Activated T-cell treated with anti-CD3 and anti-CD28 coated beads, Interleukin-2, amount 50 U/mL, for 72 hours (primary cell): ENCODE measurements at places on chromosomes 6 and 20. TPM values are rescaled to one million over a fixed set of nuclear protein-coding genes. Genes with fewer than 3 reads are reported as not detected.
A peak's percentile ranks its signal among the peaks of the same experiment; 100 is the strongest.

GRCh38 chr20:40499391-40499790 is 189.6 kb downstream of the MAFB start:
- DNase-seq = no peak
- H3K36me3 ChIP-seq = no peaks in the 10 kb centered on the region
- no peak overlapping the region for H3K27ac ChIP-seq
- H3K4me3 ChIP-seq = no peak overlapping the region

DNA sequence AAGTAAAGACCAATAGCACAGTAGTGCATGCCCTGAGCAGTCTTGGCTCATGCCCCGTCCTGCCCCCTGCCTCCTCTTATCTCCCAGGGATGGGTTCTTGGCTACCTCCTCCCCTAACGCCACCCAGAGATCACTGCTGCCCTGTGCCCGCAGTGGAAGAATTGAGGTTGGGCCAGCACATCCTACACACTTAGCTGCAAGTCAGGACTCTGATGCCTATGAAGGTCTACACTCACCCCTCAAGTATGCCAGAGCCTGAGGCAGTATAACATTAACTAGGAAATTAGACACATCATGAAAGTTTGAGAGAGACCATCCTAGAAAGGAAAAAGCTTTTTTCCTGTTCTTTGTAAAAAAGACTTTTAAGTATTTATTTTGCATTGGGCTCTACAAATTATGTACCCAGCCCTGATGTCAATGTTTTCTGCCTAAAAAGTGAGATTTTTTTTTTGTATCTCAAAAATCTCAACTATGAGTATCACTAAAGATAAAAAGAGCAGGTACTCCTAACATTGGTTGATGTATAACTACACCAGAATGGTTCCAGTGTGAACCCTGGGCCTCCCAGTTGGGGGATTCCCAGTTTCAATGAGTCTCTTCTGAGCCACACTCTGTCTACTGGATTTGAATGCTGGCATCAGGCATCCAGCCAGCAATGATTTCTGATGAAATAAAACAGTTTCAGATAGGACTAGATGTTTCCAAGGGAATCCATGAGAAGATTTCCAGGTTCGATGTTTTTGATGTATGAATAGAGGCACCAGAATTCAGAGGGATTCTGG is 115.4 kb downstream of the ISM1 start:
- peak overlapping the region; percentile 61 for H3K4me3 ChIP-seq
- no peaks in the 10 kb centered on the region for H3K36me3 ChIP-seq
- H3K27me3 ChIP-seq = no peaks in the 10 kb centered on the region
- peak overlapping the region; percentile 2 for H3K27ac ChIP-seq
- DNase-seq = no peak

DNA sequence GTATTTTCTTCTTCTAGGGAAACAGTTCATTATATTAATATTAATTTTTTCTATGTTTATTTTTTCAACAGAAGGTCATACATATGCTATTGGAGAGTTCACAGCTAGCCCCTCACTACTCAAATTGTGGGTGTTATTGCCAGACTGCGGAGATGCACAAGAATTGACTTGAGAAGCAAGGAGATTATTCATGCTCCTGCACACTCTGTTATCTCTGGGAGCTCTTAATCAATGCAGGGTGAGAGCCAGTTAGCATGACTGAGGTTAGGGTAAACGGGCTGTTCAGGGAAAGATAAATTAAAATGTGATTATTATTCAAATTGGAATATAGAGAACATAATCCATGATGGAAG is 48.9 kb upstream of the DEFB112 start:
- H3K36me3 ChIP-seq = no peaks in the 10 kb centered on the region
- no peak overlapping the region for H3K4me3 ChIP-seq

DNA sequence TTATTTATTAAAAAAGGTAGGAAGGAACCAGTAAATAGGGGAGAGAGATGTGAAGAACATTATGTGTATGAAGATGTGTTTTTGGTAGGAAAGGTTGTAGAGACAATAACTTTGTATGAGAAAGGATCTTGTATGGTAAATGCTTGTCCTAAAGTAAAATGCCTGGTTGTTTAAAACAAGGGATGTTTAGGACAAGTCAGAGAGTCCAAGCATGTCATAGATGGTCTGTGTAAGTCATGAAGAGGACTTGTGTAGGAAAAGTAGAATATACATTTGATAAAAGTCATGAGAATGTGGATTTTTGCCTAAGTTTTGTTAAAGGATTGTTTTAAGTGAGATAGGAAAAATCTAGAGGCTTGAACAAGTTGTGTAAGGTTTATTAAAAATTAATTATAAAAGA is 325.1 kb downstream of the CDH26 start:
- H3K27ac ChIP-seq = no peak overlapping the region
- no peak for DNase-seq
- no peaks in the 10 kb centered on the region for H3K27me3 ChIP-seq
- H3K36me3 ChIP-seq = peaks cover 9% of the 10 kb centered on the region
- H3K4me1 ChIP-seq = no peaks in the 10 kb centered on the region

Gene PTPRA
- total RNA-seq = 81.2 TPM

Gene BYSL
- 38.1 TPM for total RNA-seq

- no peak overlapping the region for H3K27ac ChIP-seq
- no peak for DNase-seq
- peaks cover 40% of the 10 kb centered on the region for H3K27me3 ChIP-seq
- peaks cover 15% of the 10 kb centered on the region for H3K4me1 ChIP-seq
- no peaks in the 10 kb centered on the region for H3K36me3 ChIP-seq
- H3K4me3 ChIP-seq = no peak overlapping the region
Measured at GRCh38 chr6:125947615-125948014, 9.0 kb upstream of the HINT3 start.

Gene SOX18
- 0.72 TPM for total RNA-seq

Gene EPPIN
- total RNA-seq = not detected

- H3K27ac ChIP-seq = no peak overlapping the region
- no peak overlapping the region for H3K4me3 ChIP-seq
- H3K27me3 ChIP-seq = peaks cover 25% of the 10 kb centered on the region
- no peak for DNase-seq
- peaks cover 7% of the 10 kb centered on the region for H3K4me1 ChIP-seq
Measured at GRCh38 chr20:199996-200395, 10.5 kb upstream of the DEFB128 start.

Gene TSHZ2
- total RNA-seq = 29.3 TPM

DNA sequence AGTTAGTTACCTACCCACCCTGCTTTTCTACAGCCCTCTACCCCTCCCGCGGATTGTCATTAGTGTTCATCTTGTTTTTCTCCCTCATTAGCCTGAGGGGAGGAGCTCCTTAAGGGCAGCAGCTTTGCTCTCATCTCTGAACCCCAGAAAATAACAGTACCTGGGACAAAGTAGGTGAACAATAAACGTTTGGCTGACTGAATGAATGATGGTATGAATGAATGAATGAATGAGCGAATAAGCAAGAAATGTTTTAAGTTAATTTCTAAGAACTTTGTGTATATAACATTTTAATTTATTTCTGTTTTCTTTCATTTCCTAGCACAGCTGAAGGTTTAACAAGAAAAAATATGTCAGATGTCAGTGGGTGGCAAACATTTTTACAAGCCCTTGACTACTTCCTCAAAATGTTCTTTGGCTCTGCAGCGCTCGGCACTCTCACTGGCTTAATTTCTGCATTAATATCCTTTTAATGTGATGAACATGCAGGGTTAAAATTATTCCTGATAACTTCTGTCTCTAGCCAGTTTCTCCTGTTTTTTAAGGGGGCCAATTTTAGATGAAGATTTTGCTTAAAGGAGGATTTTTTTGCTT is 50.1 kb downstream of the SLC9A8 start:
- peaks cover 21% of the 10 kb centered on the region for H3K4me1 ChIP-seq
- no peak overlapping the region for H3K27ac ChIP-seq
- no peak for DNase-seq

Gene PMEPA1
- 4.3 TPM for total RNA-seq

DNA sequence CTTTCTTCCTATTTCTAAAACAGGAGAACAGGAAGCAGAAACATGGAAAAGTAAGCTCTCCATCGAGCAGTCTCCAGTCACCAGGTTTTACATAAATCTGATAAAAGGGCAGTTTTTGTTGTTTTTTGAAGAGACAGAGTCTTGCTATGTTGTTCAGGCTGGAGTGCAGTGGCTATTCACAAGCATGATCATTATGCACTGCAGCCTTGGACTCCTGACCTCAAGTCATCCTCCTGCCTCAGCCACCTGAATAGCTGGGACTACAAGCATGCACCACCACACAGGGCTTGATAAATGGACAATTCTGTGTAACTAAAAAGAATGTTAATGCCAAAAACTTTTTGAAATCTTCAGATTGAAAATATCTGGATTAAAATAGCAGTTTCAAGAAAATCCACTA is 23.8 kb downstream of the SAMHD1 start:
- H3K36me3 ChIP-seq = peaks cover 13% of the 10 kb centered on the region
- H3K4me3 ChIP-seq = no peak overlapping the region
- no peaks in the 10 kb centered on the region for H3K27me3 ChIP-seq
- no peak for DNase-seq
- peaks cover 52% of the 10 kb centered on the region for H3K4me1 ChIP-seq
- H3K27ac ChIP-seq = no peak overlapping the region

DNA sequence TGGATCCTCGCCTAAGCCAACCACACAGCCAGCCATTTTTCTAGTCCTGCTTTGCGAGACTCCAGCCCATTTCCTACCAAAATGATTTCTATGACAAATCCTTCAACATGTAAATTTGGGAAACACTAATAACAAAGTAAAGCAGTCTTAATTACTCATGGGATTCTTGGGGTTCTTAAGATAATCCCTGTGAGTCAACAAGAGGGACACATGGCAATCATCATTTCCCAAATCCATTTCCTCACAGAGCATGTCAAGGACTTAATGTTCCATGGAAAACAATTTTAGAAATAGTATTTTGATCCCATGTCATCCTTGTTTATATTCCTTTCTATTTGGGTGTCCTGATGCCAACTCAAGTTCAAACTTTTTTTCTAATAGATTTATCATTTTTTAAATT is 322.7 kb upstream of the NOX3 start:
- no peaks in the 10 kb centered on the region for H3K36me3 ChIP-seq
- H3K27ac ChIP-seq = no peak overlapping the region
- H3K4me3 ChIP-seq = no peak overlapping the region
- no peaks in the 10 kb centered on the region for H3K27me3 ChIP-seq
- DNase-seq = no peak

GRCh38 chr20:61052195-61052750 is 199.8 kb upstream of the CDH4 start:
- no peaks in the 10 kb centered on the region for H3K36me3 ChIP-seq
- no peaks in the 10 kb centered on the region for H3K4me1 ChIP-seq
- DNase-seq = no peak
- no peaks in the 10 kb centered on the region for H3K27me3 ChIP-seq
- H3K4me3 ChIP-seq = no peak overlapping the region

- DNase-seq = no peak
- H3K27ac ChIP-seq = peak overlapping the region; percentile 58
- no peak overlapping the region for H3K4me3 ChIP-seq
- no peaks in the 10 kb centered on the region for H3K36me3 ChIP-seq
- no peaks in the 10 kb centered on the region for H3K4me1 ChIP-seq
Measured at GRCh38 chr6:57068061-57068460, 21.6 kb downstream of the KIAA1586 start.

Gene SRC
- 5.1 TPM for total RNA-seq

DNA sequence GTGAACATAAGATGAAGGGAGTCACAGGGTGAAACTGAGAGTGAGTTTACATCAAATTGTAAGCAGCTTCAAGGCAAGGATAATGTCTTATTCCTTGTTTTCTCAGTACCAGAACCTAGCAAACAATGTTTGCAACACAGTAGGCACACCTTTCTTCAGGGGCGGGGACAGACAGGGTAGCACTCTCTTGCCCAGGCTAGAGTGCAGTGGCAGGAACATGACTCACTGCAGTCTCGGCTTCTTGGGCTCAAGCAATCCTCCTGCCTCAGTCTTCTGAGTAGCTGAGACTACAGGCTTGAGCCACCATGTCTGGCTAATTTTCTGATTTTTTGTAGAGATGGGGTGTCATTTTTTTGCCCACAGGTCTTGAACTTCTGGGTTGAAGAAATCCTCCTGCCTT is 299.8 kb downstream of the CD83 start:
- H3K4me3 ChIP-seq = no peak overlapping the region
- no peak for DNase-seq
- no peak overlapping the region for H3K27ac ChIP-seq
- H3K27me3 ChIP-seq = no peaks in the 10 kb centered on the region
- H3K36me3 ChIP-seq = peaks cover 13% of the 10 kb centered on the region

Gene PLA2G7
- total RNA-seq = not detected

DNA sequence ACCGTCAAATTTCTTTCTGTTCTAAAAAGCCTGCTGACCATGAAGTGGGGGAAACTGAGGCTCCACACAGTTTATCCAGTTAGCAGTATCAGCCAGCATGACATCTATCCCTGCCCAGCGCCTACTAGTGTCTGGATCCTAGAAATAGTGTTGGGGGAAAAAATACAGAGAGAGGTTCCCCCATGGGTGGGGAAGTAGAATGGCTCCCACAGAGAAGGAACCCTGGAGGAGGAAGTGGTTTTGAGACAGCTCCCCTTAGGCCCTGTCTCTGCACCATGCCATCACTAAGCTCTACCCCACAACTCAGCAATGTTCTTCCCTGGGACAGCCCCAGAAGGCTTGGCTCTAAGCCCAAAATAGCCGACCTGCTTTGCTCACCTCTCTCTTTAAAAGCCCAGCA is 153.4 kb downstream of the MBOAT1 start:
- no peak overlapping the region for H3K27ac ChIP-seq
- H3K27me3 ChIP-seq = no peaks in the 10 kb centered on the region
- H3K4me3 ChIP-seq = no peak overlapping the region
- H3K4me1 ChIP-seq = peaks cover 5% of the 10 kb centered on the region
- DNase-seq = no peak

DNA sequence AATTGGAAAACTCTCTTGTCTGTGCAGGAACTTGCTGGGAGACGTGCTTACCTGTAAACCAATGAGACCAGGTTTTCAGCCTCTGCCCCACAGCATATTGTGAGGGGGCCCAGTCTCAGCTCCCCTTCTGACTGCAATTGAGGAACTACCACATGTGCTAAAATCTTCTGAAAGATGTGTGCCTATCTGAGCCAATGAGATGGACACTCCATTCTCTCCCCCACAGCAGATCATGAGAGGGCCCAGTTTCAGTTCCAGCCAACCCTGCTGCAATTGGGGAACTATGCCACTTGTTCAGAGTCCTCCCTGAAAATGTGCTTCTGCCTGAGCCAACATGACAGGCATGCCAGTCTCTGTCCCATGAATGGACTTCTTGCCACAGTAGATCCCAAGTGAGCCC is 20.9 kb upstream of the PI3 start:
- peaks cover 73% of the 10 kb centered on the region for H3K27me3 ChIP-seq
- DNase-seq = no peak
- H3K4me3 ChIP-seq = no peak overlapping the region
- no peak overlapping the region for H3K27ac ChIP-seq
- H3K36me3 ChIP-seq = peaks cover 2% of the 10 kb centered on the region

DNA sequence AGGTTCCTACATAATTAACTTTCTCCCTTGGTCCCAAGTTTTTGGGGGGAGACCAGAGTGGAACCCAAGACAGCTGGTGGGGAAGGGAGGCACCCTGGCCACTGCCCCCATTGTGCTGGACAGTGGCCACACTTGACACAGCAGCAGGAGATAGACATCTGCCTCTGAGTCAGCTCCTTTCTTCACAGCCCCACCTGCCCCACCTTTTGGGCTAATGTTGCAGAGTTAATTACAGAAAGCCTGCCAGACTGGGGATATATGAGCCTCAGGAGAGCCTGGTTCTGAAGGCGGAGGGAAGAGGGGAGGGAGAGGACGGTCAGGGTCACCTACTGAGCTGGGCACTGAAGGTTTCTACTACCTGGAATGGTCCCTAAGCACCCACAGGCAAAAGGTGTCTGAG is 50.6 kb downstream of the MAFB start:
- no peaks in the 10 kb centered on the region for H3K36me3 ChIP-seq
- no peak overlapping the region for H3K4me3 ChIP-seq
- no peaks in the 10 kb centered on the region for H3K4me1 ChIP-seq
- no peak overlapping the region for H3K27ac ChIP-seq
- no peak for DNase-seq
- peaks cover 8% of the 10 kb centered on the region for H3K27me3 ChIP-seq

Gene TP53INP2
- total RNA-seq = 10.2 TPM
